ENCODE measurements at places on chromosomes 13 and 19.
A peak's percentile ranks its signal among the peaks of the same experiment; 100 is the strongest.

DNA sequence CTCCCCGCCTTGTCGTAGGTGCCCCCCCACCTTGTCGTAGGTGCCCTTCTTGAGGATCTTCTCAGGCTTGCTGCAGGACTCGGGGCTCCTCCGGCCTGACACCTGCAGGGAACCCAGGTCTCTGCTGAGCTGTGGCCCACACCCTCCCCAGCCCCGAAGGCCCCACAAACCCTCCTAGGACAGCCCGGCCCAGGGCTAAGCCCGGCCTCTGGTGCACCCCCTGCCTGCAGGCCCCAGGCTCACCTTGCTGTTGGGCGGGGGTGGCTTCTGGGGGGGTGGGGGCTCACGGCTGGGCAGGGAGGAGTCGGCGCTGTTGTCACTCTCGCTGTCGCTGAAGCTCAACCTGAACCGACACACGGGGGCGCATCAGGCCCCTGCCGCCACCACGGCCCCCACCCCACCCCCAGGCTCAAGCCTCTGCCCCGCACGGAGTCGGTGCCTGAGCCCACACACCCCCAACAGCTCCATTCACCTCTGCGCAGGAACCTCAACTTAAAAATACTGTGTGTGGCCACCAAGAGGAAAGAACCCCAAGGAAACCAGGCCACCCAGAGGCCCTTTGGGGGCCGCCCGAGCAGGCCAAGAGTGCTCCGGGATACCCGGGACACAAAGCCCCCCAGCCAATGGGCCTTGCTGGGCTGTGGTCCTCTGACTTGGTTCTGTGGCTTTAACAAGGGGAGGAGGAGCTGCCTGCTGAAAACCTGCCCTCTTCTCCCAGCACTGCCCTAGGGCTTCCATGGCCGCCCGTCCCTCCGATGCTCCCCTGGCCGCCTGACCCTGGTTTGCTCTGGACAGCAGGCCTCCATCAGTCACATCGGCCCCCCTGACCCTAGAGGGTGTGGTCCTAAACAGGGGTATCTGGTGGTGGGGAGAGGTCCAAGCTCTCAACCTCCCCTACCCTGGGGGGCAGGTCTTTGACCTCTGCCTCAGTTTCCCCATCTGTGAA, 65.8 kb downstream of the MLLT1 start:
- no peak for DNase-seq

DNA sequence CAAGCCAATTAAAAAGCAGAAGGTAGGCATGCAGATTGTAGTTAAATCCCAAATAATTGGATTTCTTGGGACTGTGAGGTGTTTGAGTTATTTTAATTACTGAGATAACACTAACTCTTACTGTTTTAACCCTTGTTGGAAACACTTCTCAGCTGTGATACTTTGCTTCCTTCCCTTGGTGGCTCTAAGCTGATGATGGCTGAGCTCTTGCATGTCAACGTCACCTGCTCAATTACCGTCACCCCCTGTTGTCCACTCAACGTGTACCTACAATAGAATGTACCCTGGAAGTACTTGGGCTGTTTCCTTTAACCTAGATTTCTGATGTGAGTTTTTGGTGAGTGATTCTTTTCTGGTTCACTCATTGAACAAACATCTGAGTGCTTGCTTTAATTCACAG, 303.4 kb downstream of the SLC7A1 start:
- DNase-seq = no peak

DNA sequence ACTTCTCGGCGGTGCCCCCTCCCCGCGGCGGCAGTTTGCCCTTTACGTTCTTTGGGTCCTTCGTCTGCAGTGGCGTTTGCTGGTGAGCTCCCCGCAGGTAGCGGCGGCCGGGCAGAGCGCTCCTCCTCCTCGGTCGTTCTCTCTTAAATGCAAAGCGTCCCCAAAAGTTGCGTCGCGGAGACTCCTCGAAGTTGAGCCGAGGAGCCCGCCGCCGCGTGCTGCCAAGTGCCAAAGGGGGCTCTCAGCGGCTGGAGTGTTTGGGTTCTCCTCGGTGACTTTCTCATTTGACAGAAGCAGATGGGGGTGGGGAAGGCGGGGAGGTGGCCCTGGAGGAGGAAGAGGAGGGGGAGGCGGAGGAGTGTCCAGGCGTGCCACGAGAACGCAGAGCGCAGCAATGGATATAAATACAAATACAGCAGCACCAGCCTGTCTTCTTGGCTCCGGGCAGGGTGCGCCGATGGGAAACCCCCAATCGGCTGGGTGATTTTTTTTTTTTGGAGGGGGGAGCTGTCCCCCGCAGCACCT, at the start of gene SOX21:
Gene SOX21, minus strand, starts transcription at position 259 of the 525 bp plus-strand sequence. CDS start 496 bp downstream, outside the sequence.
- no peak for DNase-seq

GRCh38 chr19:57465680-57466381, 8.9 kb upstream of the VN1R1 start:
- no peak for DNase-seq

DNA sequence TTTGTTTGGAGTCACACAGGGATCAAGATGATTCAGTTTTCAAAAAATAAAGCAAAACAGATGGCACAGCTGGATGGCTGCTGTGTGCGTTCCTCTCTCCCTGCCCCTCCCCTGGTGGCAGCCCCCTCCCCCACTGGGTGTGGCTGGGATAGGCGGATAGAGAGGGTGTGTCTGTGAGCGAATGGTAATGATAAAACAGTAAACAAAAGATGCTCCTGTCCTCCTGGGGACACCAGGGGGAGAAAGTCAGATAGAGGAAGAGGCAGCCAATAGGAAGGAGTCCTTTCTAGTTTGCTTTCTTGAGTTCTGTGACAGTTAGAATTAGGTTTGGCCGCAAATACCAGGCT, 6.5 kb downstream of the TMEM255B start:
- DNase-seq = peak; percentile 31

DNA sequence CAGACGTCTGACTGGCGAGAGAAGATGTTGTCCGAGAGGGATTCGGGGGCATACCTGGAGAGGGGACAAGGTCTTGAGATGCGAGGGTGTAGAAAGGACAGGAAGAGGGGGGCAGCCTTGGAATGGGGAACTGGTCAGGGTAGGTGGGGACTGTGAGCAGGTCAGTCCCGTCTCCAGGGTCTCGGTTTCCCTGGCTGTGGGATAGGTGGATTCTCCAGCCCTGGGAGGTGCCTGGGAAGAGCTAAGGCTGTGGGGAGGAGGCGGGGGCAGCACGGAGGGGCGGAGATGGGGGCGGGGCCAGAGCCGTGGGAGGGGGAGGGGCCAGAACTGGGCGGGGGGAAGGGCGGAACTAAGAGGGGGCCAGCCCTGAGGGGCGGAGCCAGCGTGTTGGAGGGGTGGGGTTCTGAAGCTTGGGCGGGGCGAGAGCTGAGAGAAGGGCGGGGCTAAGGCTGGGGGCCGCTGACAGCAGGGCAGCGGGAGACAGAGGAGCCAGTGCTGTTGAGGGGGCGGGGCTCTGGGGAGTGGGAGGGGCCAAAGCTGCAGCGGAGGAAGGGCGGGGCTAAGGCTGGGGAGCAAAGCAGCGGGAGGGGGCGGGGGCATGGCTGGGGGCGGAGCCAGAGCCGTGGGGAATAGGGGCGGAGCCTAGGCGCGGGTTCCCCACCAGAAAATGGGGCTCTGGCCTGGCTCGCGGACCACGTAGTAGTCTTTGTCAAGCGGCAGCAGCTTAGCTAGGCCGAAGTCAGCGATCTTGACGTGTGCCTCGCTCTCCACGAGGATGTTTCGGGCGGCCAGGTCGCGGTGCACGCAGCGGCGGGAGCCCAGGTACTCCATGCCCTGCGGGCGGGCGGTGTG, 9.5 kb upstream of the INSL3 start:
- peak; percentile 55 for DNase-seq

DNA sequence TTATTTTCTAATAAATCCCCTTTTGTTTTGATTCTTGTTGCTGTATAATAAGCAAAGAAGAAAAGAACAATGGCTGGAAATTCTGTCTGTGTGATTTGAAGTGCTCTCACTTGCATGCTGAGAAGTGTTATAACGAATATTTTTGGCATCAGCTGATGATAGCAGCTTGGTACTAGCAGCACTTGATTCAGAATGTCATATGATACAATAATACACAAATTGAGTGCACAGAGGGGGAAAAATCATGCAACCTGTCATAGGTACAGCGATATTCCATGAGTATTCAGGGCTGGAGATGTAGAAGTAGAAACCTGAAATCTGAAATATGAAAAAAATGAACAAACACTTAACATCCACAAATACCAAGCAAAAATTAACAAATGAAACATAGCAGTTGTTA, 108.1 kb downstream of the FGF14 start:
- DNase-seq = no peak

- DNase-seq = no peak
These were observed 80.3 kb downstream of the RYR1 start for GRCh38 chr19:38513762-38514167.

DNA sequence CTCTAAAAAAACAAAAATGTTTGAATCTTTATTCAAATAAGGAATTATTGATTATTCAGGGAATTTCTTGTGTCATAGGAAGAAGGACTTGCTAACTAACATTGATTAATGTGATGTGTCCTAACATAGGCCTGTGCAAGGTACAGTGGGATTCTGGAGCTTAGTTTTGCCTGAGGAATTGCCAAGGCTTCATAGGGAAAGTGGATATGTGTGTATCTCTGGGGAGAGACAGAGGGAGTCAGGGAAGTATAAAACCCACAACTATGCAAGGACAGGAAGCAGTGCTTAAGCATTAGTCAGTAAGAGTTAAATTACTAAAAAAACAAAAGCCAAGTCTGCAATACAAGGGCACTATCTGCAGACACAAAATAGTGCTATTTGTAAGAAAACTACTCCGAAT, 59.6 kb downstream of the WDFY2 start:
- DNase-seq = peak; percentile 87

GRCh38 chr13:102947745-102948405, 102.0 kb downstream of the ERCC5 start:
- no peak for DNase-seq

GRCh38 chr13:50026788-50027473, 11.7 kb downstream of the KCNRG start:
- DNase-seq = no peak

DNA sequence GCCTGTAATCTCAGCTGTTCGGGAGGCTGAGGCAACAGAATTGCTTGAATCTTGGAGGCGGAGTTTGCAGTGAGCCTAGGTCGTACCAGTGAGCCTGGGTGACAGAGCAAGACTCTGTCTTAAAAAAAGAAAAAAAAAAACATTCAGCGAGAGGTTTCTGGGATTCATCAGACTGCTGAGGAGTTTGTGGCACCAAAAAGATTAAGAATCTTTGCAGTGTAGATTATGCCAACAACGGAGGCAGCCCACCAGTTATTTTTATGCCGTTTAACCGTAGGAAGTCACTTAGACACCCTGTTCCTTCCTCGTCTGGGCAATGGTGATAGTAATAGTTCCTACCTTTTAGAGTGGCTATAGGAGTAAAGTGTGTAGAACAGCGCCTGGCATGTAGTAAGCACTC, 2.5 kb downstream of the COX6B1 start:
- no peak for DNase-seq

GRCh38 chr13:109737606-109738005, 48.8 kb downstream of the IRS2 start:
- DNase-seq = peak; percentile 33

DNA sequence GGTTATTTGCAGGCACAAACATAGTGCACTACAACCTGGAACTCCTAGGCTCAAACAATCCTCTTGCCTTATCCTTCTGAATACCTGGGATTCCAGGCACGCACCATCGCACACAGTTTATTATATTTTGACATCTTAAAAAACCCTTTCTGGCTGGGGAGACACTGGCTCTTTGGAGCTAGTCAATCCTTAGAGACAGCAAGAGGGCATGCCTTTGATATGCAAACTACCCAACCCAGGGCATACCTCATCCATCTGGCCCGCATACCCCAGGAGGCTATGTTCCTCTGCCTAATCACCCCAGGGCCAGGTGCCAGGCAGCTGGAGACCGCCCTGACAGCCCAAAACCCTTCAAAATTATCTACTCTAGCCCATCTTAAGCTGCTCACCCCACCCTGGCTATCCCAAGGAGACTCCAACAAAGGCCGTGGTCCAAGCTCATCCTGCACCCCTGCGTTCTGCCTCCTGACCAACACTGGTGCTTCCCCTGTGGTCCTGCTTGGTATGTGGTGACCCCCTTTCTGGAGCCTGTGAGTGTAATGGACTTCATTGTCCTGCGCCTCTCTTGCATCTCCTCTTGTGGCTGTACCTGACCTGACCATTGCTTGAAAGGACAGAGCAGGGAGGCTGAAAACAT, 86.4 kb downstream of the RGCC start:
- no peak for DNase-seq

DNA sequence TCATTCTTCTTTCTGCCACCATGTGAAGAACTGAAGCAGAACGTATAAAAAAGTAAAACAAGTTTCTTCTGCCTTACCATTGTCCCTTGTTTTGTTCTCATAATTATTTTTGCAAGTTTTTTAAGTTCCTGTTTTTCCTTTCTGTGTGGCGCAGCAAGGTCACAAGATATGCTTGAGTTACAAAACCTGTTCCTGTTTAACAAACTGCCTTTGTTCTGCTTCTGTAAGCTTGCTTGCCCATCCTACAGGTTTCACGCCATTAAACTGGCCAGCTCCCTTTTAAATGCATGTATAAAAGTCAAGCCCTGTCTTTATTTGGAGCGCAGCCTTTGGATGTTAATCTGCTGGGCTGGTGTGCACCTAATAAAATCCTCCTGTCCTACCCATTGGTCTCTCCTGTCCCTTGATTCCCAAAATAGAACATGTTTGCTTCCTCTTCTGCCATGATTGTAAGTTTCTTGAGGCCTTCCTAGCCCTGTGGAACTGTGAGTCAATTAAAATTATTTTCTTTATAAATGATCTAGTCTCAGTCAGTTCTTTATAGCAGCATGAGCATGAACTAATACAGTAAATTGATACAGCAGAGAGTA, 1115.4 kb downstream of the SLITRK1 start:
- DNase-seq = no peak

- peak; percentile 91 for DNase-seq
These were observed 516.2 kb downstream of the MYO16 start for GRCh38 chr13:109145631-109146030.

GRCh38 chr19:42279902-42280814, 11.1 kb downstream of the CIC start:
- DNase-seq = peak; percentile 96

DNA sequence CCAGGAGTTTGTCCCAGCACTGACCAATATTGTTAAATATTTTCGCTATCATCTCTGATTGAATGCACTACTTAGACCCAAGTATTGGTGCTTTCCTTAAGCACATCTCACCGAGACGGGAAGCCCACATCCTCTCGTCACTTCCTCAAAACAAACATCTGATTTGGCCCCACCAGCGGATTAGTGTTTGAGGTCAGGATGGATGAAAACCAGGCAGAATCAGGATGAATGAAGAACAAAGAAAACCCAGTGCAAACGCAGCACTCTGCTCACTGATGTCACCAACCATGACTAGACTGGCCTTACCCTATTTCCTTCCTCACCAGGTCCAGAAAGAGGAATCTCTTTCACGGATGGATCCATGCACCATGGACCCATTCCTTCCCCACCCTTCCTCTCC, 6.0 kb downstream of the PLAUR start:
- no peak for DNase-seq

Measured in adipocyte (in vitro differentiated cells).